ENCODE measurements at places on chromosomes 5 and 9. TPM values are rescaled to one million over a fixed set of nuclear protein-coding genes. Genes with fewer than 3 reads are reported as not detected.

Gene SLC9A3
- 2.6 TPM for total RNA-seq

Gene IFNB1
- not detected for total RNA-seq

Gene MYOT
- total RNA-seq: not detected

Gene DMXL1
- 8.4 TPM for total RNA-seq

Gene ZFP37
- total RNA-seq: 1.4 TPM

Gene PCDHGA12
- total RNA-seq: not detected

Gene SLC26A2
- 50.6 TPM for total RNA-seq

Gene PCDHGA9
- 0.06 TPM for total RNA-seq

Measured in A549 treated with Mapracorat at 1 μM for 4 hours (cell line).